Motor neuron (in vitro differentiated cells): ENCODE measurements at places on chromosomes 4 and X.

DNA sequence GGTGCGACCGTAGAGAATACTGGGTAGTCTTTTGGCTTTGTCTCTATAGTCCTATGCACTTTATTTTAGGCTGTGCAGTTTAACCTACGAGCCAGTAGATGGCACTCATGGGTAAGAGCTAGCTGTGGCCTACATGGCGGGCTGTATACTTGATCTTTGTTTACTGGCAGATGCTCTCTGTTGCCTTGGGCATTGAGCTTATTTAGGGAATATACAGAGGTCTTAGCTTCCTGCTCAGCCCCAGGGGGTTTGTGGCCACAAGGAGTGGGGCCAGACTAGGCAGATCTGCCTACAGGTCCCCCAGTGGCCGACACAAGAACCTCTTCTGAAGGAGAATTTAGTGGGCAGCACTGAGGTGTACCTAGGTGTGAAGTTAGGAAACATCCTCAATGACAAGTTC, 227.6 kb upstream of the HDX start:
- no peak for ATAC-seq

- peak; percentile 61 for ATAC-seq
Observed at GRCh38 chrX:95622200-95622599, 1062.4 kb upstream of the DIAPH2 start.

DNA sequence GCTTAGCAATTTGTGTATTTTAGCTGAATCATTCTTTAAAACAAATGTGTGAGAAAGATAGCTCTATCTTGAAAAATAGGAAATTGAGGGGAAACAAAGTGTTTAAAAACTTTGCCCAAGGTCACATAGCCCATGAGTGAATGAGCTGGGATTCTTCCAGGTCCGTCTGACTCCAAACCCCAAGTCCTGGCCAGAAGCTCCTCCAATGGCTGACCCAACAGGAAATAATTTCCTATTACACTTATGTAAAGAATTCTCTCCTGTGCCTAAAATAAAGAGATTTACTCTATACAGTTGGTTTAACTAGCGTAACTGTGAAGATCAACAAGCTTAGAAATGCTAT, 287.6 kb downstream of the ARHGAP24 start:
- no peak for ATAC-seq

DNA sequence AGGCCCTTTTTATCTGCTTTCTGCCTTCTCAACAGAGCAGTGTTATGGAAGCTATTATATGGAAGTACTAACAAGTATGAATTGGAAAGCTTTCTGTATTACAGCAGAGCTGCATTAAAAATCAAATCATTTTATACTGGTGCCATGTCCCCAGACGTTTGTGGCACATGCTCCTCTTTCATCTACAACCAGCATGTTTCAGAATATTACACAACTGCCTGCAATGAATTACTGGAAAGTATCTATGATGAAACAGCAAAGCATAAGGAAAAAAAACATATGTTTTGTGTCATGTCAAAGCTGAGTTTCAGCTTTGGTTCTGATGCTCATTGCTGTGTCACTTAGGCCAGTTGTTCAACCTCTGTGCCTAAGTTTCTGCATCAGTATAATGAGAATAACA, 576.8 kb downstream of the GBA3 start:
- ATAC-seq: peak; percentile 15

- no peak for ATAC-seq
Observed at GRCh38 chrX:131356725-131357124, 67.6 kb upstream of the IGSF1 start.

- ATAC-seq: no peak
Observed at GRCh38 chrX:119990556-119991004, 47.0 kb upstream of the NKAP start.

- ATAC-seq: no peak
Observed at GRCh38 chrX:135541351-135541750, 20.9 kb downstream of the INTS6L start.

DNA sequence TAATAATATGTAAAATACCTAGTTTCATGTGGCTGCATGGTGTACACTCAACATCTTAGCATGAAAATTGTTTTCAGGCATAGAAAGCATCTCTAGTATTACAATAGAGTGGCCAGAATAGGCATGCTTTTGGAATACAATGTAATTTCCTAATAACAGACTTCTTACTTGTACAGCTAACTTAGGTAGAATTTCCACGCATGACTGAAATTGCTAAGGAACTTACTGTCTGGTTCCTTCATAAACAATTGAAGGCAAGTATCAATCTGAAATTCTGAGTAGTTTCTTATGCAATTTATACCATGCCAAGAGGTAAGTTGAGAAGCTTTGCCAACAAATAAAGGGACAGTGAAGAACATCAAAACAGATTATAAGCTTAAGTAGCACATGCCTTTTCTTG, 26.7 kb downstream of the SULT1E1 start:
- no peak for ATAC-seq

DNA sequence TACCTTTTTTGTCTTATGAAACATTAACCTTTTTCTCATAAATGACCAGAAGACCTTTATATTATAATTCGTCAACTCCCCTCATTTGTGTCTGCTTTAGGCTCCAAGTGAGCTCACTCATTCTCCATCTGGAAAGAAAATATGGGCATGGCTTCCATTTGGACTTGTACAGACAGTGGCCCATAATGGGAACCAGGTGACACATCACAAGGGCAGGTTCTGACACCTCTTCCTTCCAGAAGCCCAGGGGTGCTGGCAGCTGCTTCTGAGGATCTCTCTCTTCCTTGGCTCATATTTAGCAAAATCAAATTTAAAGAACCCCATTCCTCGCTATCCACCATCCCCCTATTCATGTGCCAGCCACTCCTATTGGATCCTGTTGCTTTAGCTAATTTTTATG, 69.6 kb downstream of the CD38 start:
- no peak for ATAC-seq

- peak; percentile 40 for ATAC-seq
Observed at GRCh38 chr4:16745009-16745635, 153.3 kb downstream of the LDB2 start.

DNA sequence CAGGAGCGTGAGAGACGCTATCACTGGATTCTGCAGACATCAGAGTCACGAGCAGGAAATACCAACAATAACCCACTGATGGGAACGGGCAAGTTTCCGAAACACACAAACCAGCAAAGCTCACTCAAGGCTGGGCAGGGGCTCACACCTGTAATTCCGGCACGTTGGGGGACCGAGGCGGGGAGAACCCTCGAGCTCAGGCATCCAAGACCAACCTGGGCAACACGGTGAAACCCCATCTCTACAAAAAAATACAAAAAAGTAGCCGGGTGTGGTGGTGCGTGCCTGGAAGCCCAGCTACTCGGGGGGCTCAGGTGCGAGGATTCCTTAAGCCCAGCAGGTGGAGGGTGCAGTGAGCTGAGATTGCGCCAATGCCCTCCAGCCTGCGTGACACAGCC, 17.2 kb upstream of the GTPBP6 start:
- ATAC-seq: no peak

- no peak for ATAC-seq
Observed at GRCh38 chr4:6348408-6348807, 78.8 kb downstream of the WFS1 start.

- ATAC-seq: no peak
Observed at GRCh38 chr4:116005037-116005805, 891.8 kb upstream of the NDST4 start.

GRCh38 chr4:184384810-184385557, 89.4 kb downstream of the IRF2 start:
- no peak for ATAC-seq

DNA sequence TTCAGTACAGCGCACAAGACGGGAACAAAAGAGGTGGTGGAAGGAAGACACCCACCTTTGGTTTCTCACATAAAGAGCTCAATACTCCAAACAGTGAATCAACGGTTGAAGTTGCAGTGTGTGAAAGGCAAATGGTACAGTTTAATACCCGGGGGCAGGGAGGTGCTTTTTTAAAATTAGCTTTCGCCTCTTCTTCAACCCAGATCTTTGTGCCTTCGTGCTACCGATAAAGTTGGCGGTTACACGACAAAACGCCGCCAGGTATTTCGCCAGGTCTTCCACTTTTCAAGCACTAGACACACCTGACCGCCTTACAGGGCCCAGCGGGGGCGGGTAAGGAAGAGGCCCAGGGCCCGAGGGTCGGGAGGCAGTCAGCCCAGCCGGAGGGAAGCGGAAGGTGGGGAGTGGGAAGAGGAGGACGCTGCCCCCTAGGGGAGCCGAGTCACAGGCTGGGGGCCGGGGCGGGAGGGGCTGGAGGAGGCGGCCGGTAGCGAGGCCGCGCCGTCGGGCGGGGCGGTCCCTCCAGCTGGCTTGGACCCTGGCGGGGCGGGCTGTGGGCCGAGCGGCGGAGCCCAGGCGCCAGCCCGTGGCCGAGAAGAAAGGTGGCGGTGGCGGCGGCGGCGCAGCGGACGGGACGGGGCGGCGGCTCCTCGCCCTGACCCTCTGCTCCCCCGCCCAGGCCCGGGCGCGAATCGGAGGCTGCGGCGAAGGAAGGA, 16.0 kb downstream of the UTP3 start:
- peak; percentile 75 for ATAC-seq

DNA sequence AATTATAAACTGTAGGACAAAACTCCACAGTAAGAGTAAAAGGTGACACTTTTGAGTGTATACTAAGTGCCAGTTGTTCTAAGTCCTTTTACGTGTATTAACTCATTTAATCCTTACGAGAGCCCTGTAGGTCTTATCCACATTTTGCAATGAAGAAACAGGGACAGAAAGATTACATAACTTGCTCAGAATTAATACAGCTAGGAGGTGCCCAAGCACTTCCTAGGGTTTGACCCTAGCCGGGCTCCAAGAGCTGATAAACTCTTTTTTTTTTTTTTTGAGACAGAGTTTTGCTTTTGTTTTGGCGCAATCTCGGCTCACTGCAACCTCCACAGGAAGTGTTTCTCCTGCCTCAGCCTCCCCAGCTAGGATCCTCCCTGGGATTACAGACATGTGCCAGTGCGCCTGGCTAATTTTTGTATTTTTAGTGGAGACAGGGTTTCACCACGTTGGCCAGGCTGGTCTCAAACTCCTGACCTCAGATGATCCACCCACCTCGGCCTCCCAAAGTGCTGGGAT, 110.4 kb downstream of the UBE2K start:
- no peak for ATAC-seq

GRCh38 chrX:44344687-44345086, 1.2 kb upstream of the EFHC2 start:
- ATAC-seq: no peak
